ENCODE measurements at places on chromosomes 1 and 21.

DNA sequence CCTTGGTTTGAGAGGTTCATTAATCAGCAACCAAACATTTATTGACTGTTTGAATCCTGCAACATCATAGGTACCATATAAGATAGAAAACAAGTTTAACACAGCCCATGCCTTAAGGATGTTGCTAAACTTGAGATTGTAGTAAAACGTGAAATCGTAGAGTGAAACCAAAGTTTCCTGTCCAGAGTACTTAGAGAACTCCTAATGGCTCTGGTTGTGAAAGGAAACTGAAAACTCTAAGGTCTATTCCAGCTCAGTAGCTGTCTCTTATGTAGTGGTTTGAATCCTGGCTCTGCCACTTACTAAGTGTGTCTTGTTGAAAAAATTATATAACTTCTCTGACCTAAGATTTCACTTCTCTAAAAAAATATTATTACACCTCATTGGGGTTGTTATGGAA lies 310.9 kb downstream of the NTNG1 start:
- no peak for DNase-seq

- DNase-seq, result no peak
These were observed 1.5 kb downstream of the MORC3 start for GRCh38 chr21:36321325-36322082.

GRCh38 chr1:54850737-54851136 lies 36.3 kb downstream of the DHCR24 start:
- no peak for DNase-seq

- DNase-seq, result no peak
These were observed 63.6 kb downstream of the GADD45A start for GRCh38 chr1:67748630-67749029.

DNA sequence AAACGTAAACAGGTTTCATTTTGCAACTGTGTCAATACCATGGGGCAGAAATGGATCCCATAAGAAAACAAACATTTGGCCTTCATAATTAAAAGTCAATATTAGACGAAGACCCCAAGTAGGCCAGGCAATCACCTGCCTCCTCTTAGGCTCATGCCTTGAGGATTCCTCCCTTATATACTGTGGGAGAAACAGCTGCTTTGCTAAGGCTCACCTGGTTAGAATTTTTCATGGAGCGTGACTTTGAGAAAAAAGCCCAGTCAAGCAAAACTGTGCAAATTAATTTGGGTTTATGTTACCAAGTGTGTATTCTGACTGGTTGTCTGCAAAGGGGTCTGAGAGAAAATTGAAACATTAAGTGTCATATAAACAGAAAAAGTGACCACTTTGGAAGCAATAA lies 605.3 kb upstream of the USP24 start:
- DNase-seq, result peak; percentile 45

- DNase-seq, result no peak
These were observed 112.4 kb downstream of the TBX19 start for GRCh38 chr1:168392958-168393549.

- no peak for DNase-seq
These were observed 13.2 kb downstream of the PODN start for GRCh38 chr1:53075206-53075605.

- no peak for DNase-seq
These were observed 69.3 kb upstream of the CASZ1 start for GRCh38 chr1:10865518-10866320.

GRCh38 chr21:44572959-44573583 lies 458 bp upstream of the KRTAP10-4 start:
- DNase-seq, result no peak

GRCh38 chr1:70264839-70265238 lies 43.7 kb downstream of the SRSF11 start:
- DNase-seq, result no peak

GRCh38 chr1:43147625-43148327 lies 24.3 kb downstream of the EBNA1BP2 start:
- DNase-seq, result peak; percentile 80

GRCh38 chr1:207401578-207401977 lies 52.5 kb upstream of the CR2 start:
- no peak for DNase-seq

- DNase-seq, result no peak
These were observed 38.2 kb downstream of the SELENOF start for GRCh38 chr1:86875722-86876121.

DNA sequence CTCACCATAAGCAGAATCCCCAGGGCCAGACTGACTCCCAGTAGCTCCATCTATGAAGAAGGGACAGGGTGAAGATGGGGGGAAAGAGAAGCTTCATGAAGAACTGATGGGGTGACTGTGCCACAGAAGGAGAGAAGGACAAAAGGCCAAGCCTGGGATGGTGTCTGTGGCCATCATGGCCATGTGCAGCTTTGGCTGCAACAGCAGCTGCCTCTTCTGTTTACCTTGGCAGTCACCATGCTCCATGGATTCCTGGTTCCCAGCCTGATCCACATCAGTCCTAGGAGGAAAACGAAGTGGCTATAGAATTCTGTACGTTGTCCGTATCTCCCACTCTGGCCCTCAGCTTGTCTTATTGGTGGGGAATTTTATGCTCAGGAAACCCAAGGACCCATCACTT lies 12.0 kb downstream of the SEMA6C start:
- no peak for DNase-seq

- no peak for DNase-seq
These were observed 73.9 kb downstream of the PATJ start for GRCh38 chr1:61816191-61816590.

GRCh38 chr1:77779529-77780281 lies at the start of gene MIGA1:
Gene MIGA1, plus strand, starts transcription at chr1:77779649. Its CDS starts 3,604 bp downstream, at chr1:77783253.
- DNase-seq, result peak; percentile 34

DNA sequence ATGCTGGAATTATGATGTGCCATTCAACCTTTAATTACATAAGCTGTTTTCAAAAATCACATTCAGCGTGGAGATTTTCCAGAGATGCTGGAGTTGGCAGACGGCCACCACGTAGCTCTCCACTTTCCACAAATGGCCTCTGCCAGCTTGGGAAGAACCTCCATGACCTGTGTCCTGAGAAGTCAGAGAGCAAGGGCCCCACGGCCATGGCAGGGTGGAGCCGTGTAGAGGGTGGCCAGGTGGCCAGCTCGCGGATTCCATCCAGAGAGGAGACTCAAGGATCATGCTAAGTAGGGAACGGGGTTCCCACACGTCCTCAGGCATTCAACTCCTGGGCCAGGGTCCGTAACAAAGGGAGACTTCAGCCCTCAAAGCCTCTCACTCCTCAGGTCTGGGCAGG lies 1.3 kb upstream of the GALE start:
- no peak for DNase-seq

Measured in NCI-H1436 treated with DMSO at 0.1 percent for 48 hours (cell line).